ENCODE measurements at places on chromosomes 5 and 9. TPM values are rescaled to one million over a fixed set of nuclear protein-coding genes. Genes with fewer than 3 reads are reported as not detected.

DNA sequence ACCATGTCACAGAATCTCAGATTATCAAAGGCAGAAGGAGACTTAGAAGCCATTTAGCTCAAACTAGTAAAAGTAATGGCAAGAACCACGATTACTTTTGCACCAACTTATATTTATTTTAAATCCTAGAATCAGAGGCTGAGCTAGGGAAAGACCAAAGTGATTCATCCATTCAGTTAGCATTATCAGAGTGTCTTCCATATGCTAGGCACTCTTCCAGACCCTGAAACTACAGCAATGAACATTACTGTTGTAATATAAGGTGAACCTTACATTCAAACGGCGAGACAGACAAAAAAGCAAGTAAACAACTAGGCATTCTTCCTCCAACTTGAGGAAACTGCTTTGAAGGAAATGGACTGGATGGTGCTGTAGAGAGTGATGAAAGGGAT lies 7.9 kb downstream of the PDE6A start:
- no peak for ATAC-seq

DNA sequence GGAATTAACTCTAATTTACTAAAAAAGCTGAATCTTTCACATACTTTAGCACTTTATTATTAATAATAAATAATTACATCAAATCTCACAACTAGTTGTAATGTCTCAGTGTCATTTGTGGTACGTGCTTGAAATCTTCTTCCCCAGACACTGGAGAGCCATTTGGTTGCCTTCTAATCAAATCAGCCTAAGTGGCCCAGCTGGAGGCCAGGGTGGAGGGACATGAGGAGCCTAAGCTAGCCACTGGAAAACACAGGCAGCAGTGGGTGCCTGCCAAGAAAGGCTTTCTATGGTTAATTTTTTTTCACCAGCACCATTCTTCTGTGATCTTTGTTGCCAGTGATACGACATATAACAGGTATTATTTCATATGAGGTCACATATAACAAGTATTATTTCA lies 117.0 kb downstream of the ERCC6L2 start:
- no peak for ATAC-seq

GRCh38 chr9:34089311-34089710 lies 37.2 kb downstream of the DCAF12 start:
- ATAC-seq = no peak

DNA sequence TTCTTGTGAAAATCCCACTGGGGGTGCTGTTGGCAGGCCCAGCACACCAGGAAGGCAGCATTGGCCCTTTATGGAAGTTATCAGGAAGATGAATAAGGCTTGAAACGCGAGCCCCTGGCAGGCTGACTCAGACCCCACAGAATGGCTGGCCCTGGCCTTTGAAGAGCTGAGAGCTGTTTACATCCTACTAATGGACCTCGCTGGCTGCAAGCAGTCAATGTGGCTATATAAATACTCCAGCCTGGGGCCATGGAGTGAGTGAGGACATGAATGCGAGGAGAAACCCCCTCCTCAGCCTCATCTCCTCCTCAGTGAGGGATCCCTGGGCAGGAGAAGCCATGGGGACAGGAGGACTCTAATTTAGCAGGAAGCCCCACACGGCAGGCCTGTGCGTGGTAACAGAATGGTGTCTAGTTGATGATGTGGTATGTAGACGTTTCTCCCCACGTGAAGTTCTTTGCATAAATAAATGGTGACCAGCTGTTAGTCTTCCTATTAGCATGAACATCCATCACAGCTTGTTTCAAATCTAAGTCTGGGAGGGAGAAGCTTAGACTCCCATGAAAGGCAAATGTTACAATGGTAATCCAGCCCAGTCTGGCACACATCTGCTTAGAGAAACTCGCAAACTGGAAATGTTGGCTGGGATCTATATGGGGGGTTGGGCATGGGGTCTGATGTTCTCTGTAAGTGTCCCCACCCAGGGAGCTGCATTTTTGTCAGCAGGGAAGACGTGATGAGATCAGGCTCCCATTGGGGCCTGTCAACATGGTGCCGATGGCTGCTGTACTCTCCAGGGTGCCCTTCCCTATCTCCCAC lies 175.1 kb upstream of the PITX1 start:
- peak; percentile 78 for ATAC-seq

- no peak for ATAC-seq
Observed at GRCh38 chr9:113911850-113912557, 35.9 kb downstream of the ZNF618 start.

- ATAC-seq = peak; percentile 81
Observed at GRCh38 chr9:18756712-18757125, 276.3 kb downstream of the SAXO1 start.

GRCh38 chr9:26856413-26857032 lies 36.1 kb downstream of the CAAP1 start:
- ATAC-seq = peak; percentile 82

- no peak for ATAC-seq
Observed at GRCh38 chr5:90410178-90410762, 714 bp upstream of the CETN3 start.

DNA sequence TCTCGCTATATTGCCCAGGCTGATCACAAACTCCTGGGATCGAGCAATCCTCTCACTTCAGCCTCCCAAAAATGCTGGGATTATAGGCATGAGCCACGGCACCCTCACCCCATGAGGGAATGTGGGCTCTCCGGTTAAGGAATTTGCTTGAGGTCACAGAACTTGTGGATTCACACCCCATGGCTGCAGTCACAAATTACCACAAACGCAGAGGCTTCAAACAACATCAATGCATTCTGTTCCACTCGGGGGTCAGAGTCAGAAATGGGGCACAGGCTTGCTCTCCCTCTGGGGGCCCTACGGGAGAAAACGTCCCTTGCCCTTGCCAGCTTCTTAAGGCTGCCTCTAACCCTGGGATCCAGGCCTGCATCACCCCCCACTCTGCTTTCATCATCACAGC lies 12.2 kb upstream of the SPINK4 start:
- ATAC-seq = no peak

SMIM32 gene
- total RNA-seq = 0.96 TPM

HTR1A gene
- 0.14 TPM for total RNA-seq

GRHPR gene
- total RNA-seq = 103 TPM

FST gene
- 3.1 TPM for total RNA-seq
